ENCODE measurements at places on chromosomes 7 and 10.
A peak's percentile ranks its signal among the peaks of the same experiment; 100 is the strongest.

GRCh38 chr7:27143023-27143949 is at the start of gene HOXA5:
TSS of gene HOXA5 (minus strand) at chr7:27143681. CDS start at chr7:27143607, 74 bp downstream.
- DNase-seq = no peak

DNA sequence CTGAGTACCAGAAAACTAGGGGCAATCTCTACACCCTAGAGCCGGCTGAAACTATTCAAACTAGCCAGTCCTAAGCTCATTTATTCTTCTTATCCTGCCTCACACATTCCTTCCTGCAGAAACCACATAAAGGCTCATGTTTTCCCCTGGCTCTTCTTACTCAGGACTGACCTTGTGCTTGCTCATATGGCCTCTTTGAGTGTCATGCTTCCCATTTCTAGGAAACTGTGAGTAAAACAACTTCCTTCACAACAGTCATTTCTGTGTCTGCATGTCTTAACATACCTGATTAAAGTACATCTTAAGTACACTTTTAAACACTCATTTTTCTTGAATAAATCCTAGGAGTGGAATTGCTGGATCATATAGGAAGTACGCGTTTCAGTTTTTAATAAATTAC is 52.3 kb upstream of the KIAA1217 start:
- no peak for DNase-seq

GRCh38 chr7:2787251-2787951 is 56.7 kb downstream of the GNA12 start:
- no peak for DNase-seq

GRCh38 chr7:130941322-130942210 is 207.6 kb upstream of the KLF14 start:
- peak; percentile 52 for DNase-seq

DNA sequence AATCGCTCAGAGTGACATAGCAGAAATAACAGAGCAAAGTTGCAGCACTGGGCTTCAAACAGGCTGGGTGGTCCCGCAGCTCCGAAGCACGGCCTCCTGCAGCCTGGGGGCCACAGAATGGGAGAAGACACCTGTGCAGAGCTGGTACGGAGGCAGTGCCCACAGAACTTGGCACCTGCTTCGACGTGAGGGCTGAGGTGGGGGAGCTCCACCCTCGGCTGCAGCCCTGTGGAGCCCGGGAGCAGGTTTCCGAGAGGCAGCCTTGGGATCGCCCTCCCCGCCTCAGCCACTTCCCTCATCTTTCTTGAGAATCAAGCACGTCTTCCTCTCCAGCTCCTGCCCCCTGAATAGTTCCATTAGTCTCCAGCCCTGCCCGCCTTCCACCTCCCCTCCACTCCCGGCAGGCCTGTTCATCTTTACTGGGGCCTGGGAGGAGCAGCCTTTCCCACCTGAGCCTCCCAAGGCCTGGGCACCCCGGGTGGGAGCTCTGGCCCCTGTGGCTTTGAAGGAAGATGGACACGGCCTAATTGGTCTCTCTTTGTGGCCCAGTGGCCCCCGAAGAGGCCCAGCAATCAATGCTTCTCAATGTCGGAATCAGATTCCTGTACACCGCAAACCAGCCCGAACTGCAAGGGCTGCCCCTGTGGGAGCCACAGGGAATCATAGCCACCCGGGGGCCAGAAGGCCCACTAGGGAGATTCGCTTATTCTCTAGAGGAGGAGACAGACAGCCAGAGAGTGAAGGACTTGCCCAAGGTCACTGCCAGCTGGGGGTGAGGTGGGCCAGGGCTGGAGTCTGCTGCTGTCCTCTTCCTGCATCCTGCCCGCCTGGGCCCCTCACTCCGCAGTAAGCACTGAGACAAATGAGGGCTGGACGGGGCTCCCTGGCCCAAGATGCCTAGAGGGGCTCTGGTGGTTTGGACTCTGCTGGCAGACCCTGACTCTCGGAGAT is 17.0 kb upstream of the PCBD1 start:
- DNase-seq = no peak

DNA sequence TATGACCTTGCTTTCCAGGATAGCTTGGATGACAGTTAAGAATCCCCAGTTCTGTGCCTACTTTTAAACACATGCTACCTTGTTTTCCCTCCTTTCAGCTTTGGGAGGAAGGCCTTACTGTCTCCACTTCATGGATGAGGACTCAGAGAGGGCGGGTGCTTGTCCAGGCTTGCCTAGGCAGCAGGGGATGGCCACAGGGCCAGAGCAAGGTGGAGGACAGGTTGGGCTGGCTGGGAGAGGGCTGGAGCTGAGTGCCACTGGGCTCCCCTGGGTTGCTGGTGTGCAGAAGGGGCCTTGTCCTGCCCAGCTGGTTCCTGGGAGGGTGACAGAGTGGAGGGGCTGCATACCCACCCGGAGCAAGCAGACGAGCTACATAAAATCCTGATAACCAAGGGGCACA is 117.8 kb downstream of the GRK5 start:
- DNase-seq = no peak

- no peak for DNase-seq
Observed at GRCh38 chr10:61363006-61363405, 90.2 kb downstream of the TMEM26 start.

DNA sequence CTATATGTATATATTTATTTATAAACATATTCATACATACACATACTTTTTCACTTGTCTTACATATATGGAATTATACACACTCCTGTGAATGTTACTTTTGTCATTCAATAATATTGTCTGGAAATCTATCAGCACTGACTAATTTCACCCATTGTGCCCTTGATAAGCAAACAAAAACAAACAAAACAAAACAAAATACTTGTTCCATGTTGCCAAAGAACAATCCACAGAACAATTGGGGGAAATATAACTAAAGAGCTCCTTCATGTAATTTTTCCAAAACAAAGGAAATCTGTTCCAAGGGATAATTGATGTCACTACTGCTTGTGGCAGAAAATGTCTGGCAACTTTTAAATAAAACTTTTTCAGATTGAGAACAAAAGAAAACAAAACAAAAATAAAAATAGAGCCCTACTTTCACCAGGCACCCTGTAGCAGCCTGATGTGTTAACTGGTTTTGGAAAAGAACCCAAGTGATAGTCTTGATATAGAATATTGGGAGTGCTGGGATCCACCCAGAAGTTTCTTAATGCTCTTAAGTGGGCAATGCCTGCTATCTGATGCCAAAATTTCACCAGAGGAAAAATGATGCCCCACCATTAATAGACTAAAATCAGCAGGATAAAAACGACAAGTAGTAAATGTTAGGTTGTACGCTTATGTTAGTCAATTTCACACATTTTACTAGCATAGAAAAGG is 34.0 kb upstream of the CCDC7 start:
- DNase-seq = no peak

DNA sequence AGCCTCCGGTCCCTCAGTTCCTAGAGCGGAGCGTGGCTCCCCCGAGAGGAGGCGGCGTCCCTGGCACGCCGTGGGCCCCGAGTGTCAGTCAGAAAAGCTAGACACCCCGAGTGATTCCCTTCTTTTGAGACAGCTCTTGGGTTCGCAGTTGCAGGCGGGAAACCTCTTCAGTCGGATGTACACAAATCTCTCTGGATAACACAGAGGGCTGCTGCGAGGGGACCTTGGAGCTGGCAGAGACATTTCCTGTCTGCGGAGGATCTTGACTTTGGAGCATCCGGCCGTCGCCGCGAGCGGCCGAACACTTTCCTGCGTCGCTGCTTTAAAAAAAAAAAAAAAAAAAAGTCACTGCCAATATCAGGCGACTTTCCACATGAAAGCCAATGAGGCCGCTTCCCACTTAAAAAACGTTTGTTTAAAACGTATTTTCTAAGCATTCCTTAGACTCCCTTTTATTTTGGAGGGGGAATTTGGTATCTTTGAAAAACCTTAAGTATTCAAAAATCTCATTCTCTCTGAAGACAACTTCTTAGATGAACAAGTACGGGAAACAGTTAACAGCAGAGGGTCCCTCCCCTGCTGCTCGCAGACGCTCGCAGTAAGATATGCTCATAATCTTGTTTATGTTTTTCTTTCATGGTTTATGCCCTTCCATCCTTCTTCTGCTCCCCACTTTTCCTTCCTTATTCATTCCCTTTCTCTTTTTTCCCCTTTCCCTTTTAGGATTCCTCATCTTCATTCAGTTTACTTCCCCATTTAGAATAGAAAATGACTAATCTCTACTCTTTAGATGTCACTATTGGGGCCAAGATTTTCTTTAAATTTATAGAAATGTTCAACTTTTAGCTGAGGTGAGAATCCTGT is 10.0 kb downstream of the HHEX start:
- DNase-seq = no peak

DNA sequence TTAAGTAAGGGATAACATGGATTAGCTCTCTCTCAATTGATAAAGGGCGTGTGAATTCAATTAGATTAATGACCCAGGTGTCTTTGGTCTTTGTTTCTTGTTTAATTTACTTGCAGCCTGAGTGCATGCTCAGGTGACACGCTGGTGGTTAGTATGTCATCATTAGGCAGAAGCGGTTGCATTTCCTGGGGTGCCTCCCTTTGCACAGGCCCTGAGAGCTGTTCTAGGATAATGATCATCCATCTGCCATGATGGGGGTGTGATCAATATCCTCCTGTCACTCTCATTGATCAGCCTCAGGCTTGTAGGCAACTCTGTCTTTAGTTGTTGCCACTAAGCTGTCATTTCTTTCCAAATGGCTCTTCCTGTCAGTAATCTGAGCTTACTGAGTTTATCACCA is 99.6 kb upstream of the NPS start:
- DNase-seq = no peak

DNA sequence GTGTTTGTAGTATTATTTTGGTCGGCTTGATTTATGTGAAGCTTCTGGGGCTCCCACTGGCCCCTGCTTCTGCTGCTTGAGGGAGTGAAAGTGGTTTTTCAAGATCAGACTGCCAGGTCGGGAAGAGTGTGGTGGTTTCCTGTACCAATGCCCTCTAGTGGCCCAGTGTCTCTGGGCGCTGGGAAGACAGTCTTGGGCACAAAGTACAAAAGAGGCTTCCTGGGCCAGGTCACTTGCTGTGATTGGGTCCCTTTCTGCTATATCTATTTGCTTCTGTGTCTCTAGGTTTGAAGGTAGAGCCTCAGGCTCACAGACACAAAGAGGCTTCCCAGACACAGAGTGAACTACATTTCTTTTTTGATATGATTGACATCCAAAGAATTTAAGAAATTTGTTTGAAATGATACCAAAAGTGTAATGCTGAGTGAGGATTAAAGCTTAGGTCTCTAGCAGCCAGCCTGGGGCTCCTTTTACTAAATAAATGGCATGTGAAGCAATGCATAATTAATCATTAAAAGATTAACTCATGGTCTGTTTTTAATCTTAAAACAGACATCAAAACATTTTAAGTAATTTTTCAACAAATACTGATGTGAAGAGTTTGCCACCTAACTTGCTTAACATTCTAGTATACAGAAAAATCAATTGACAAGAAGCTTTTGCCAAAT is 36.3 kb downstream of the ABCB1 start:
- DNase-seq = no peak

GRCh38 chr7:69651101-69651590 is 52.9 kb downstream of the AUTS2 start:
- DNase-seq = peak; percentile 6

DNA sequence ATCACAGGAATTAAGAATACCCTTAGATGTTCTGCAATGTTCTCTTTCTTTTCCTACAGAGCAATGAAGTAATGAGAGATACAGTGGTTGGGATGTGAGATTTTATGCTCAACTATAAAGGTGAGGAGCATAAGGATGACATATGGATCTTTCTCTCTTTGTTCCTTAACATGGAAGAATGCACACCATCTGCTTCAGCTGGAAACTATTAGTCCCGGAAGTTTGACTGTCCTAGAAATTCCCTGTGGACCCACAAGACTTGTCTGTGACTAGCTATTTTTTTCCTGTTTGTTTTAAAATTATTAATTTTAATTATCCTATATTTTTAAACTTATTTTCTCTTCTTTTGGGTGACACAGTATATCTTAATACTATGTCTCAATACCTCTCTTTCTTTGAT is 80.2 kb downstream of the DKK1 start:
- no peak for DNase-seq

DNA sequence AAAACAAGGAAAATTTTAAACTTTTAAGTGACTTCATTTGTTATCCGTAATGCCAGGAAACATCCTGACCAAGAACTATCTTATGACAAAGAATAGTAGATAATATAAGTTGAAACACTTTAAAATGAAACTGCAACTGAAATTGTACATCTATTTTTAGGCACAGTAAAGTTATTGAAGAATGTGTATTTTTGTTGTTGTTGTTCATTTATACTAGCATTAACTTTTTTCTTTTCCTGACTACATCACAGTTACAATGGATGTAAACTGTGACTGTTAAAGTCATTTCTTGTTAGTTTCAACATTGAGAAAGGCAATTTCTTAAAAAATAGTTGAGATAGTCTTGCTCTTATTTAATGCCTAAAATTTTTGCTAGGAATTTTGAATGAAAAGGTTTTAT is 2.6 kb downstream of the CPED1 start:
- no peak for DNase-seq

DNA sequence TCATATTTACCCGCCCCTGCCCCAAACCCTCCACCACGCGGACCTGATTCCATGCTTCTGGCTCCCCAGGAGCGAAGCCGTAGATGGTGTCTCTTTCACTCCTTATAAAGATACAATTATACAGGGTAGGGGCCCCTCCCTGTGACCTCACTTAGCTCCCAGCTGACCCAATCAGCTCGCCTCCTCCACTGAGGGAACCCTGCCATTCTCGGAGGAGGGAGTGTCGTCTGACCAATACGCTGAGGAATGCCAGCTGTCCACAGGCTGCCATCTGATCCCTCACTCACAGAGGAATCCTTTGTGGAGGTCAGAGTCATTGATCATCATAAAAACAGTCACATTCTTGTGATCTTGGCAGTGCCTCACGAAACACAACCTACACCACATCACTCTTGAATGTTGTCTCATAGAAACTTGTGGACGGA is 67.5 kb upstream of the INSIG1 start:
- no peak for DNase-seq

DNA sequence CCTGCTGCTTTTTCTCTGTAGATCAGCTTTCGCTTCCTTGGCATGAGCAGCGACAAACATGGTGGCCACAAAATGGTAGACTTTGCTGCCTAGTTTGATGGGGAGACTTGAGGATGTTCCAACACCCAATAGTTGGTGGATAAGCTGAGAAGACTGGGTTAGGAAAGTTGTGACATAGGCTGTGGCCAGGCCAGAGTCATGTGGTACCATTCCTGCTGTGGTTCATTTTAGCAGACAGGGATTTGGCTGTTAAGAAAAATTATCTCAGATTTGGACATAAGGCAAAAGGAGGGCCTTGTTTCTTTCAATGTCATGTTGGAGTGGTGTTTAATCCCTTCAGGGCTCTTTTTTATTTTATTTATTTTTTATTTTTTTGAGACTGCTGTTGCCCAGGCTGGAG is 26.6 kb upstream of the FAM180A start:
- DNase-seq = no peak

All from effector memory CD8-positive, alpha-beta T cell (primary cell).